ENCODE measurements at places on chromosomes 4 and X. TPM values are rescaled to one million over a fixed set of nuclear protein-coding genes. Genes with fewer than 3 reads are reported as not detected.

The USP17L22 gene
- total RNA-seq, result not detected

The WDFY3 gene
- total RNA-seq, result 42.1 TPM

The PGAM4 gene
- not detected for total RNA-seq

The MTNR1A gene
- not detected for total RNA-seq

The TCEAL6 gene
- total RNA-seq, result not detected

The SUV39H1 gene
- 1.7 TPM for total RNA-seq

The EGFL6 gene
- total RNA-seq, result not detected

The MAGEB17 gene
- total RNA-seq, result 0.09 TPM

The APBB2 gene
- total RNA-seq, result 23.5 TPM

The CYBB gene
- total RNA-seq, result not detected

The KLF3 gene
- total RNA-seq, result 11.2 TPM

The GLUD2 gene
- total RNA-seq, result 1.8 TPM

The CYP4V2 gene
- total RNA-seq, result 22.2 TPM

The HTN3 gene
- total RNA-seq, result not detected

The FAT1 gene
- 121 TPM for total RNA-seq

The MAGEA4 gene
- total RNA-seq, result not detected

The SGMS2 gene
- total RNA-seq, result 38.9 TPM

The RBMXL3 gene
- total RNA-seq, result not detected

The GLOD5 gene
- total RNA-seq, result not detected

The IL2RG gene
- not detected for total RNA-seq

The NHS gene
- 2.0 TPM for total RNA-seq

The EDA gene
- total RNA-seq, result under 0.01 TPM

The IL13RA1 gene
- 22.2 TPM for total RNA-seq

The GPRIN3 gene
- not detected for total RNA-seq

The IGSF1 gene
- not detected for total RNA-seq

The PNMA3 gene
- 0.26 TPM for total RNA-seq

The GSX2 gene
- total RNA-seq, result not detected

The MMRN1 gene
- 0.09 TPM for total RNA-seq

The SULT1B1 gene
- not detected for total RNA-seq

The UGT2B15 gene
- not detected for total RNA-seq

The SSX4B gene
- not detected for total RNA-seq

The TMEM187 gene
- 6.6 TPM for total RNA-seq

The AMELX gene
- not detected for total RNA-seq

The F8A3 gene
- total RNA-seq, result 0.79 TPM

The MEPE gene
- not detected for total RNA-seq

The ARHGAP36 gene
- not detected for total RNA-seq

The NAA10 gene
- total RNA-seq, result 32.7 TPM

The PCDH10 gene
- 0.79 TPM for total RNA-seq

The ATP8A1 gene
- 2.2 TPM for total RNA-seq

The L1CAM gene
- 0.09 TPM for total RNA-seq

The RAB41 gene
- total RNA-seq, result not detected

The CXorf65 gene
- total RNA-seq, result not detected

The WAS gene
- 0.26 TPM for total RNA-seq
